ENCODE measurements at places on chromosomes 6 and 20. TPM values are rescaled to one million over a fixed set of nuclear protein-coding genes. Genes with fewer than 3 reads are reported as not detected.

GRCh38 chr20:58213716-58214115 is 14.7 kb downstream of the ANKRD60 start:
- DNase-seq = no peak

GRCh38 chr6:30747300-30747687 is 2.9 kb upstream of the IER3 start:
- DNase-seq = no peak

GDAP1L1 gene
- total RNA-seq = not detected

STAU1 gene
- 46.5 TPM for total RNA-seq

SLC13A3 gene
- total RNA-seq = not detected

DNA sequence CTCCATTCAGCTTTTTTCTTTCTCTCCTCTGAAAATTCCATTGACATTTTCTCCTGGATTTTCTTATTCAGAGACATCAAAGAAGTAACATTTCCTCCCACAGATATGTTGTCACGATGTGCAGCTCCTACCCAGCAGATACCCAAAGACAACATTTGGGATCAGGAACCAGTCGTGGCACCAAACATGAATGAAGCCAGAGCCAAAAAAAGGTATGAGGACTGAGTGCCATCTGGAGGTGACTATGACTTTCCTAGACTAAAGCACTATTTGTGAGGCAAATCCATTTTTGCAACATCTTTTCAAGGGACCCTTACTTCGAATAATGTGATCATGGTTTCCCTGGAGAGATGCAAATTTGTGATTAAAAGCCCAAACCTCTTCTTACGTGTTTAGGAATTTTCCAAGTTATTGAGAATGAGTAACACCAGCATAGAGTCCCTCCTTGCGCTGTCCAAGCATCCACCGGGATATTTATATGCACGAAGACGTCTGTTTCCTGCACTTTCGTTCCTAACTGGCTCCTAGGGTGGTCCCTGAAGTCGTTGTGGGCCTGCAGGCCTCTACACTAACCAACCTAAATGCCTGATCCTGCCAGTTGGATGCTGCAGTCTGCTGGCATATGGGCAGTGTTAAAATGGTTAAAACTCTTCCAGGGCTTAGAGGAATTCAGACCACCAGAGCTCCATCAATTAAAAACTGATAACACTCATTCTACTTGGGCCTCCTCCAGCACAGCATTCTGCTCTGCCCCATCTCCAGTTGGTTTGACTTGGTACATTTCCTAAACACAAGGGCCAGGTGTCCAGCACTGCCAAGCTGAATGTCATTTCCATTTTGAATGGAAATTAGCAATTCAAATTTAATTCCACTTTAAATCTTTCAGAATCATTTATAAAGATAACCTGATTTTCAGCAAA is 256.6 kb downstream of the C6orf118 start:
- DNase-seq = no peak

C20orf202 gene
- not detected for total RNA-seq

GRCh38 chr20:48339190-48339985 is 488.4 kb downstream of the PREX1 start:
- DNase-seq = no peak

CASP8AP2 gene
- 42.5 TPM for total RNA-seq

- DNase-seq = no peak
Observed at GRCh38 chr6:52540286-52540902, 36.5 kb downstream of the TRAM2 start.
